ENCODE measurements at places on chromosomes 5 and 9.

- DNase-seq = peak; percentile 58
Measured at GRCh38 chr5:107809201-107810034, 138.7 kb upstream of the EFNA5 start.

GRCh38 chr5:83865579-83865978, 144.9 kb upstream of the HAPLN1 start:
- no peak for DNase-seq

- DNase-seq = peak; percentile 50
Measured at GRCh38 chr5:17219006-17219422, 1.6 kb downstream of the BASP1 start.

GRCh38 chr9:126752881-126753670, 51.8 kb upstream of the ZBTB43 start:
- DNase-seq = no peak

All from fibroblast of skin of scalp (primary cell).